ENCODE measurements at places on chromosomes 16 and 17.

- DNase-seq = peak; percentile 79
Measured at GRCh38 chr17:75078284-75079022, 9.3 kb upstream of the SLC16A5 start.

DNA sequence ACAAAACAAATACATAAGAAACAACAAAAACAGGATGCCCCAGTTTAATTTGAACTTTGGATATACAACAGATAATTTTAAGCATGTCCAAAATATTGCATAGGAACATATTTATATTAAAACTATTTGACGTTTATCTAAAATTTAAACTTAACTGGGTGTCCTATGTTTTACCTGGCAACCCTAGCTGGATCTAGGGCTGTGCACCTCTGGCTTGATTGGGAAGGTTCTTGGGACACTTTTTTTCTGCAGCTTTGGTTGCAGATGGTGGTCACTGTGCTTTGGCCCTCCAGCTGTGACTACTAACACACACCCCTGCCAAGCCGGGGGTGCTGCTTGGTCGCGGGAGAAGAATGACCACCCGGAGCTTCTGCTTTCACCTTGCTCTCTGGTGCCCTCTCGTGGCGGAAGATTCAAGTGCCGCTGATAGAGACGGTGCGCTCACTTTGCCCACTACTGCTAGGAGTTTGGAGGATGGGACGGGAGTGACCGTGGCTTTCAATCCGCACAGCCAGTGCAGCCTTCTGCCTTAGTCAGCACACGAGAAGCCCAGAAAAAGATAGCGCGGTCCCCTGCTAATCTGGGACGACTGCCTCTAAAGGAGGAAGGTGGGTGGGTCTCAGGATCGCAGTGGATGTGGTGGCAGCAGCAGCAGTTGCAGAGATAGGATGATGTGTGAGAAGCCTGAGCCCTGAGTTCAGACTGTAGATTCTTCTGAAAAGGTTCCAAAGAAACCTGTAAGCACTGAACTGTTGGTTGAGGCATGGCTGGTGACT is 6.7 kb downstream of the SPACA3 start:
- peak; percentile 76 for DNase-seq

- no peak for DNase-seq
Measured at GRCh38 chr16:88539261-88539651, 30.9 kb upstream of the ZC3H18 start.

DNA sequence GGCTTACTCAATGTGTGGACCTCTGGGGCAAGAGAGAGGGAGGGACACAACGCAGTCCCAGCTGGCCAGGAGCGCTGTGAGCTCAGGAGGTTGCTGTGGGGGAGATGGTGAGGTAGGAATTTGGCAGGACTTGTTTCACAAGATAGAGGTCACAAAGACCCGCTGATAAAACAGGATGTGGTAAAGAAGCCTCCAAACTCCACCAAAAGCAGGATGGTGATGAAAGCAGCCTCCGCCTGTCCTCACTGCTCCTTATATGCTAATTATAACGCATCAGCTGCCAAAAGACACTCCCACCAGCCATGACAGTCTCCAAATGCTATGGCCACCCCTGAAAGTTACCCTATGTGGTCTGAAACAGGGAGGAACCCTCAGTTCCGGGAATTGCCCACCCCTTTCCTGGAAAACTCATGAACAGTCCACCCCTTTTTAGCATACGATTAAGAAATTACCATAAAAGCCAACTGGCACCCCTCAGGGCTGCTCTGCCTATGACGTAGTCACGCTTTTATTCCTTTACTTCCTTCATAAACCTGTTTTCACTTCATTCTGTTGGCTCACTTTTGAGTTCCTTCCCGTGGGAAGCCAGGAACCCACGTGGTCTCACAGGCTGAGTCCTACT is 5.3 kb upstream of the EIF4A3 start:
- DNase-seq = peak; percentile 96

GRCh38 chr16:72847187-72848027 is 200.5 kb downstream of the ZFHX3 start:
- peak; percentile 57 for DNase-seq

GRCh38 chr16:87948119-87948545 is 3.1 kb upstream of the BANP start:
- DNase-seq = no peak

DNA sequence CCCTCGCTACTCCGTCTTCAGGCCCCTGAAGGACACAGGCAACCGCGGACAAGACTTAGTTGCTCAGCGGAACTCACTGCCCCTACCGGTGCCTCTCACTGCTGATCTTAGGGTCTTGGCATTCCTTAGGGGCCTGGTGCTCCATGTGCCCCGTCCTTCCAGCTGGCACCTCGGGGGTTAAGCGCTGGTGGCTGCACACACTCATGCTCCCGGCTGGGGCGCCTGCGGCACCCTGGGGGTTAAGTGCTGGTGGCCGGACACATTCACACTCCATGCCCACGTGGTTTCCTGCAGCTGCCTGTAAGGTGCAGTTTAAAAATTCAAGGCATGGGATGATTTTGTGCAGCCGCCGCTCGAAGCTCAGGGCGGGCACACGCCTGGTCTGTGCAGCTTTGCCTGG is 45.1 kb downstream of the BAIAP2 start:
- no peak for DNase-seq

GRCh38 chr16:48405153-48405552 is 19.9 kb upstream of the SIAH1 start:
- no peak for DNase-seq

DNA sequence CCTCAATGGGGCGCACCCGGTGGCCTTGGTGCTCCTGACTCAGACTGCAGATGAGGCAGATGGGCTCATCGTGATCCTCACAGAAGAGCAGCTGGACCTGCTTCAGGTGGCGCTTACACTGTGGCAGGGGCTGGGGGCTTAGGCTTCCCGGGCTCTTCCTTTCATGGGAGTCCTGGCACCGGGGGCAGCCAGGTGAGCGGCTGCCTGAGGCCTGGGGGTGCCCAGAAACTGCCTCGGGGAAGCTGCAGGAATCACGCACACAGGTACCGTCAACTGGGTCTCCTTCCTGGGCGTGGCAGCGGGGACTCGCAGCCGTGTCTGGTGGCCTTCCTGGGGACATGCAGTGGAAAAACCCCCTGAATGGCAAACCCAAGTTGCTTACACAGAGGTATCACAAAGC is 7.0 kb downstream of the MEFV start:
- no peak for DNase-seq

GRCh38 chr16:4937782-4938682 is 1.1 kb upstream of the PPL start:
- no peak for DNase-seq

GRCh38 chr16:15676506-15676905 is 26.5 kb downstream of the NDE1 start:
- no peak for DNase-seq

- no peak for DNase-seq
Measured at GRCh38 chr16:69003500-69003899, 102.0 kb upstream of the HAS3 start.

GRCh38 chr17:70955441-70955840 is 786.1 kb downstream of the KCNJ2 start:
- no peak for DNase-seq

DNA sequence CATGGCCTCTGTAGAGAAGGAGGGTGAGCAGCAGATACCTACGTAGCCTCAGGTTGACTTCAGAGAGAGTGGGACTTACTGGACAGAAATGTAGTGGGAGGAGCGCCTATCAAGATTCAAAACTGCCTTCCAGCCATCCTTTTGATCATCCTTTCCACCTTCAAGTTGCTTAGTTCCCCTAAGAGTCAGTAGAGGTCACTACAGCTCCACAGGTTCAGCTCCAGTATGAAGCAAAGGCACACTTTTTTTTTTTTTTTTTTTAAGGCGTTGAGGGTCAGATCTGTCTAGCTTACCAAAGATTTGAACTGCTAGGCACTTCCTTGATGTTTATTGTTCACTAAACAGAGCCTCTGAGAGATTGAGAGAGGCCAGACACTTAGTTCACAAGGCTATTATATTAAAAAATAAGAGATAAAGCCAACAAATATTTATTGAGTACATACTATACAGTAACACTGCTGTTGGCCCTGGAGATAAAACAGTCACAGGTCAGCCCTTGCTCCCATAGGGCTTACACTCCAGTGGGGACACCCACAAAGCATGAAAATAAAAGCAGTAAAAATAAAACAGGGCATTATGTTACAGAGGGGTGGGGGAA is 3.1 kb downstream of the RNF227 start:
- DNase-seq = peak; percentile 87

GRCh38 chr17:45376171-45377005 is 56.3 kb downstream of the ARHGAP27 start:
- no peak for DNase-seq

GRCh38 chr17:81909966-81910839 is 996 bp downstream of the PCYT2 start:
- DNase-seq = no peak

DNA sequence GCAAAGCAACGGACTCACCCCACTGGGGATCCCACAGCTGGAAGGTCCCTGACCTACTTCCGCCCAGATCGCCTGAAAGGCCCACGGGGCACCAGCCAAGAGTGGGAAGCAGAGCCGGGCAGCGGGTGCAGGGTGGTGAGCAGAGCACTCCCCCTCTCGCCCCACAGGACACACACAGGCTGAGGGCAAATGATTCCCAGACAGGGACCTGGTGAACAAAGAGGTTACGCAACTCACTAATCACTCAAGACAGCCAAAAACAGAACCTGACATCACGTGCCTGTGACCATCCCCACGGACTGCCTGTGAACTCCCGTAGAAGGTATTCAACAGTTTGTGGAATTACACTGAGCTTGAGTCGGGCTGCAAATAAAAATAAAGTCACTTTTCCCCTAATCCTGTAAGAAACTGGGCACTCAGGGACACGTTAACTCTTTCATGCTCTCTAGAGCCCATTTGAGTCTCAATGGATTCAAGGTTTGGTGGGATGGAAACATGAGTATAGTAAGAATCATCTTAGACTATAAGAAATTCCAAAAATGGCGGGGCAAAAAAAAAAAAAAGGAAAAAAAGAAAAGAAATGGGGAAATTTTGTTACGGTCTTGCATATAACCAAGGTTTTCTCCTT is 396.1 kb downstream of the SOX9 start:
- peak; percentile 37 for DNase-seq

- no peak for DNase-seq
Measured at GRCh38 chr17:83200231-83200699, 120.9 kb downstream of the METRNL start.

GRCh38 chr17:76883744-76884525 is 15.7 kb downstream of the MGAT5B start:
- no peak for DNase-seq

- DNase-seq = no peak
Measured at GRCh38 chr16:66652661-66653360, 43.7 kb downstream of the CMTM4 start.

DNA sequence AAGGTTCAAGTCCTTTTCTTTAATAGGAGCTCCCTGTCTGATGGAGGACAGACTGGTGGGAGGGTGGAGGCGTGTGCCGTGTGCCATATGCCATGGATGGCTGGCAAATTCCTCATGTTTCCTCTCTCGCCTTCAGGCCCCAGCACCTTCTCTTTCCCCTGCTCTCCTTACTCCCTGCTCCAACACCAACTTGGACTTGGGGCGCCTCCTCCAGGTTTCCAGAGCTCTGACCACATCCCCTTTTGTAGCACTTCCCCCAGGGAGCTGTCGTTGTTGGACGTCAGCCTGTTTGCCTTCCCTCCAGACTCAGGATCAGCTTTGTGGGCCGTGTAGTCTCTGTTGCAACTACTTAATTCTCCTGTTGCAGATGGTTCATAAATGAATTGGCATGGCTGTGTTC is 30.7 kb downstream of the TMC7 start:
- DNase-seq = no peak

DNA sequence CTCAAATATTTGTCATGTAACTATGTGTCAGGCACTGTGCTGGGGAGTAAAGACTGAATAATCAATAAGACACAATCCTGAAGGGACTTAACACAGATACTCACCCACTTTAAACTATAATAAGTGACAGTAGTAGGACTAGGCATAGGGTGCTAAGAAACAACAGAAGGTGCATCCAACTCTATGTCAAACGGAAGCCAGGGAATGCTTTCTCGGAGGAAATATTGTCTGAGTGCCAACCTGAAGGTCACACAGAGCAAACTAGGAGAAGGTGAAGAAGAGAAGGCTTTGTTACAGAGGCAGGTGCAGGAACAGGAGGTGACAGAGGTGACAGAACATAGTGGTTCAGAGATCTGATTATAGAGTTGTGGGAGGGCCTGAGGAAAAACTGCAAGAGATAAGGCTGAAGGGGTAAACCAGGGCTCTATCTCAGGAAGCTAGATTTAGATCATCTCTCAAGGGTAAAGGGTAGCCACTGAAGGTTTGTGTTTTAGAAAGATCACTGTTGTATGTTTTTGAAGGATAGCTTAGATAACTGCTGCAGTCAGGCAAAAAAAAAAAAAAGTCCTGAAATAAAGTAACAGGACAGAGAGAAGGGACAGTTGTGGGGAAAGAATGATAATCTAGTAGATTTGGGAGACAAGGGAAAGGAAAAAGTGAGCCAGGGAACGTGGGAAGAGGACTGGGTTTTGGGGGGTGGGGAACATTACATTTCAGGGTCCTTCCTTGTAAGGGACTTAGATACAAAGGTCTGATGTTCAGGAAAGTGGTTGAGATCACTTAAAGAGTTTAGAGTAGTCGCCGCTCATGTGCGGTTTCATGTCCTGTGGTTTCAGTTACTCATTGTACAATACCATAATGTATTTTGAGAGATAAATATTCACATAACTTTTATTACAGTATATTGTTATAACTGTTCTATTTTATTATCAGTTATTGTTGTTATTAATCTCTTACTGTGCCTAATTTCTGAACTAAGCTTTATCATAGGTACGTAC is 85.6 kb upstream of the NETO2 start:
- DNase-seq = no peak

GRCh38 chr16:20735490-20735889 is 6.1 kb downstream of the THUMPD1 start:
- DNase-seq = no peak

GRCh38 chr16:24232936-24233335 is 23.2 kb upstream of the CACNG3 start:
- no peak for DNase-seq

GRCh38 chr16:9225527-9226316 is 134.3 kb downstream of the HAPSTR1 start:
- DNase-seq = no peak

DNA sequence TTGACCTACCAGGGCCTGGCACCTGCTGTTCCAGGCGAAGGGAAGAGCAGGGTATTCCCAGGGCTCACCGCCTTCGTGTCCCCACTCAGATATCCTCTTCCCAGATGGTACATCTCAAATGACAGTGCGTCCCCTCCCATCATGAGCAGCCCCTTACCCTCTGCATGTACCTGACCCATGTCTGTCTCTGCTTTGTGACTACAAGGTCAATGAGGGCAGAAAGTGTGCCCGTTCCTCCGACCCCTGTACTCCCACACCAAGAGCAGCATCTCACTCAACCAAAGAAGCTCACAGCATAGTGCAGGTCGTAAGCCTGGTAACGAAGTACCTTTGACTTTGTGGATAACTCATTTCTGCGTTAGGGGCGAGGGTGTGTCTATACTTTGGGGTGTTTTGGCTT is 142.6 kb downstream of the KATNIP start:
- no peak for DNase-seq

- no peak for DNase-seq
Measured at GRCh38 chr17:56292578-56292977, 139.3 kb downstream of the ANKFN1 start.
